ENCODE measurements at places on chromosomes 7 and 10.

DNA sequence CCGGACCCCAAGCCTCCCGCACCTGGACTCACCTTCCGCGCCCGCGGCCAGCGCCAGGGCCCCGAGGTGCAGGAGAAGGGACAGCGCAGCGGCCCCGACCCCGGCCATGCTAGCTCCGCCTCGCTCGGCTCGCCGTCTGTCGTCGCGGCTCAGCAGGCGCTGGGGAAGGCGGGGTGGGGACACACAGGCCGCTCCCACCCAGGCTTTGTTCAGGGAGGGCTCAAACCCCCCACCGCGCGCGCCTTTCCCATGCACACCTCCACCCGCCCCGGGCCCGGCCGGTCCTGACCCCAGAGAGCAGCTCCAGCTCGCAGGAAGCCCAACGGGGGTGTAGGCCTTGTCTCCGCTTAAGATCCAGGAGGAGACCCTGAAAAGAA is at the start of gene KCP:
KCP (minus strand) TSS at position 141 of the 377 bp plus-strand sequence; CDS start at position 108, 33 bp downstream.
- DNase-seq = no peak

DNA sequence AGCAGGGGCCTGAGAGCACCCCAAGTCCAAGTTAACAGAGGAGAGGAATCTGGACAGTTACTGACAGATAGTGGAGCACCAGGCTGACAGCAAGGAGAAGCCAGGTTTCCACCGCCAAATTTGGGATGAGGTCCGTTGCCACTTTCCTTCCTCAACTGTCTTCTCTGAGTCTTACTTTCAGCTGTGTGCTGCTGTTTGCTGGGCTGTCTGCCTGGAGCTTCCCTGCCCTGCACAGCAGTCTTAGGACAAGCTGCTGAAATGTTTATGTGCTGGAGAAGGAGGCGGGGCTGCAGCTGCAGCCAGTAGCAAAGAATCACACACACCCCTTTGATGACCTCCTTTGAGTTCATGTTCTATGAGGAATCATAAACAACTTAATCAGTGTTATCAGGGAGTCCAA is 17.4 kb upstream of the CYP3A7 start:
- no peak for DNase-seq

GRCh38 chr10:49817845-49818244 is 55.7 kb upstream of the OGDHL start:
- no peak for DNase-seq

GRCh38 chr10:58546722-58547445 is 34.2 kb downstream of the BICC1 start:
- no peak for DNase-seq

GRCh38 chr7:106954840-106955239 is 89.7 kb upstream of the PRKAR2B start:
- no peak for DNase-seq

- no peak for DNase-seq
Observed at GRCh38 chr10:119342335-119342734, 135.0 kb downstream of the GRK5 start.

GRCh38 chr7:116354171-116354545 is 143.8 kb downstream of the TES start:
- no peak for DNase-seq

DNA sequence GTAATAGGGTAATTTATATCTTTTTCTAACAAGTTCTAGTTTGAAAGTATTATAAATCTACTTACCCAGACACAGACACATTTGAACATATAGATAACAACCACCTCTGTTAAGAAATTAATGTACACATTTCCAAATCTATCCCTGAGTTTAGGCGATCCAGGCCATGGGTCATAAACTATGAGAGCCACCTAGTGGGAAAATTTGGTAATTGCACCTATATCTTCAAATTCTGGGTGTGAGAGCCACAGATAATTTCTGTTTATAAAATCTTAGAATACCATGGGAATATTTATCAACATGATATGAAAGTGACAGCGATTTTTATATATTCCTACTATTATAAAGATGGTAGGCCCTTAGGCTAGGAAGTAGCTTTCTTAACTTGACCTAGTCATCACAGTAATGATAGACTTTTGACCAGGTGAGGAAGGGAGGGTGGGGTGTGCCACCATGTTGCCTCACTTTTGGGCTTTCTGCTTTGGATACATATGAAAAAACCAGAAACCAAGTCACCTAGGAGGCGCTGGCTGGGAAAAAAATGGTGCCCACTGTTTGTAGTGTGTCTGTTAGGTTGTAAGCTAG is 8.0 kb upstream of the EPHA1 start:
- DNase-seq = peak; percentile 41

DNA sequence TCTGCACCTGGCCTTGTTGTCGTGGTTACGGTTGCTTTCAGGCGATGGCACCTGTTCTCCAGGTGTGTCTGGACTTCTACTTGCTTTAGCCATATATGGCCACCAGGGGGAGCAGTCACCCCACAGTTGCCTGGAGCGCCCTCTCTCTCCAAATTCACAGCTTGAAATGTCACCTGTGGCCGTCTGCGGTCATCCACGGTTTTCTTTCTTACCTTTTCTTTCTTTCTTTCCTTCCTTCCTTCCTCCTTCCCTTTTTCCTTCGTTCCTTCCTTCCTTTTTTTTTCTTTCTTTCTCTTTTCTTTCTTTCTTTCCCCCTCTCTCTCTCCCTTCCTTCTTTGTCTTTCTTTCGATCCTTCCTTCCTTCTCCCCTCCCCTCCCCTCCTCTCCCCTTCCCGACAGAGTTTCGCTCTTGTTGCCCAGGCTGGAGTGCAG is 150.5 kb upstream of the VKORC1L1 start:
- peak; percentile 70 for DNase-seq

DNA sequence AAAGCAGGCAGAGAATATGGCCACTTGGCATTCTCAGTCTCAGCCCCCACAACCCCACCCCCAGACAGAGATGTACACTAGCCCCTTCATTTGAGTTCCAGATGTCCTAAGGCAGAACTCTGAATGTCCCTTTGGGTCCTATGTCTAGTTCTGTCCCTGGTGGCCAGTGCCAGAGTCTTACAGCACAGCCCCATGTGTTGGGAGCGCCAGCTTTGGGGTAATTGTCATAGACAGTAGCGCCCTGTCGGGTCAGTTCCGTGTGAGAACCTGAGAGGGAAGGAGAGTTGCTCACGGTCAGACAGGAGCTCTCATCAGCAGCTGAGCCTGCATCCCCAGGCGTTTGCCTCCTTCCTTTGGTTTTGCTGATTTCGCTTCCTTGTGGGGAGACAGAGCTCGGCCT is 94.9 kb upstream of the INSYN2A start:
- DNase-seq = no peak

- DNase-seq = no peak
Observed at GRCh38 chr10:47031211-47031900, 120.1 kb downstream of the PTPN20 start.
